Stimulated activated CD8-positive, alpha-beta memory T cell treated with anti-CD3 and anti-CD28 coated beads, Interleukin-15, amount 100 ng/mL, for 48 hours (primary cell): ENCODE measurements at places on chromosomes 2 and 18.

GRCh38 chr2:105553538-105554196, 154.8 kb upstream of the FHL2 start:
- no peak for DNase-seq

DNA sequence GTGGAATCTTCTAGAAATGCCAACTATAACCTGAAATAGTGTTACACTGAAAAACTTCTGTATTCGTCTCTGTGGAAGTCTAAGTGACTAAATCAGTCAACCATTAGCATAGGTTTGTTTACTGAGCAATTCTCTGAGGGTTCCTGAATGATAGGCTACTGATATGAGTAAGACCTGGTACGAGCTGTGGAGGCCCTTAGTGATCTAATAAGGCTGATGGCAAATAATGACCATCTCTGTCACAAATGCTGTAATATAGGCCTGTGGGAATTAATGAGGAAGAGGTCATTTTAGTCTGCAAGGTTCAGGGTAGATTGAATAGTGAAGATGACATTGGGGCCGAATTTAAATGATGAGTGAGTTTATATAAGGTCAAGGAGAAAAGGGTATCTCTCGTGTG, 82.5 kb downstream of the MGAT5 start:
- no peak for DNase-seq

- DNase-seq: no peak
These were observed 190.6 kb downstream of the HAUS1 start for GRCh38 chr18:46294751-46295150.

DNA sequence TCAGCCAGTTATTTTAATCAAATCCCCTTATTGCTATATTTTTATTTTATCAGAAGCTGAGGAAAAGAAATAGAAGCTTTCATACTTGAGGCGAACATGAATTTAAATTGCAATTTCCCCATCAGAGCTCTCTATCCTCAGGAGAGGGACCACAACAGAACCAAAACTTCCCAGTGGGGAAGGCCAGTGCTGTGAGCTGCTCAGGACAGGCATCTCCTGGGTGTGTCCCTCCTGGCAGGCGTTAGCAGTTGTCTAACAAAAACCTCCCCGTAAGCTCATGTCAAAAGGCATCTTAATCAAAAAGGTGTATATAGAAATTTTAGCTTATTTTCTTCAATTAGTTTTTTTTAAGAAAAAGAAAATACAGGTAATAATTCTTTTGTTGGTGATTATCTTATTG, 93.0 kb downstream of the PID1 start:
- DNase-seq: no peak

DNA sequence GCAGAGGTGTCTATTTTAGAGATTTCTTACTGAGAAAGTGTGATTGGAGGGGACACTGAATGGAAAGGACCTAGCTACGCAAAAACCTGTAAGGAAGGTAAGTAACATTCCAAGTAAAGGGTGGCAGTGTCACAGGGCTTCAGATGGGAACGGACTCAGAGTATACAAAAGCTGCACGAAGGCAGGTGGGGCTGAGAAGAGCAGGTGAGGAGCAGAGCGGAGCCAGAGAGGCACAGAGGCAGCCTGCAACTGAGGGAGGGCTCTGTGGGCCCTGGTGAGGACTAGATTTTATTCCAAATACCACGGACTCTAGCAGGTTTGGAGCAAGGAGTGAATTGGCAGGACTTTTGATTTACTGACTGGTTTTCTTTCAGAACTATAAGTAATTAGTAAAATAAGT, 331.3 kb upstream of the PKDCC start:
- DNase-seq: no peak

GRCh38 chr18:66638856-66639629, 35.2 kb upstream of the CDH19 start:
- no peak for DNase-seq

DNA sequence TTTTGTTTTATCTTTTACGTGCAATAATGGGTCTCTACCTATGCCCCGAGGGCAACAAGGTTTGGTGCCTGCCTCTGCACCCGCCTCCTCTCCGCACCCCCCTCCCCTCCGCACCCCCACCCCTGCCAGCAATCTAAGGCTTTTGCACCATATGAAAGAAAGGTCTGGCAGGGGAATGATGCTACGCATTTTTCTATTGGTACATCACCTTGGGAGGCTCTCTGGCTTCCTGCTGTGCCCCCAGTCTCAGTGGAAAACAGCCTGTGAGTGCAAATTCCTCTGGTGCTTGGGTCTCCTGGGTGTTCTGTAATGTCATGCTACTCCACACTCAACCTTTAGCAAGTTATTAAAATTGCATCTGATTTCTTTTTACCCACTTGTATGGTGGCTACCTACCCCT, 161.3 kb upstream of the SMAD7 start:
- no peak for DNase-seq
